Tongue (tissue), 3 donors: ENCODE measurements at places on chromosomes 13 and 19.

- DNase-seq, result no peak
Observed at GRCh38 chr19:5955636-5955935, 22.4 kb downstream of the RANBP3 start.

GRCh38 chr19:10295305-10295846, 5.6 kb downstream of the ICAM5 start:
- DNase-seq, result no peak

GRCh38 chr13:80458543-80458942, 117.6 kb upstream of the SPRY2 start:
- no peak for DNase-seq

DNA sequence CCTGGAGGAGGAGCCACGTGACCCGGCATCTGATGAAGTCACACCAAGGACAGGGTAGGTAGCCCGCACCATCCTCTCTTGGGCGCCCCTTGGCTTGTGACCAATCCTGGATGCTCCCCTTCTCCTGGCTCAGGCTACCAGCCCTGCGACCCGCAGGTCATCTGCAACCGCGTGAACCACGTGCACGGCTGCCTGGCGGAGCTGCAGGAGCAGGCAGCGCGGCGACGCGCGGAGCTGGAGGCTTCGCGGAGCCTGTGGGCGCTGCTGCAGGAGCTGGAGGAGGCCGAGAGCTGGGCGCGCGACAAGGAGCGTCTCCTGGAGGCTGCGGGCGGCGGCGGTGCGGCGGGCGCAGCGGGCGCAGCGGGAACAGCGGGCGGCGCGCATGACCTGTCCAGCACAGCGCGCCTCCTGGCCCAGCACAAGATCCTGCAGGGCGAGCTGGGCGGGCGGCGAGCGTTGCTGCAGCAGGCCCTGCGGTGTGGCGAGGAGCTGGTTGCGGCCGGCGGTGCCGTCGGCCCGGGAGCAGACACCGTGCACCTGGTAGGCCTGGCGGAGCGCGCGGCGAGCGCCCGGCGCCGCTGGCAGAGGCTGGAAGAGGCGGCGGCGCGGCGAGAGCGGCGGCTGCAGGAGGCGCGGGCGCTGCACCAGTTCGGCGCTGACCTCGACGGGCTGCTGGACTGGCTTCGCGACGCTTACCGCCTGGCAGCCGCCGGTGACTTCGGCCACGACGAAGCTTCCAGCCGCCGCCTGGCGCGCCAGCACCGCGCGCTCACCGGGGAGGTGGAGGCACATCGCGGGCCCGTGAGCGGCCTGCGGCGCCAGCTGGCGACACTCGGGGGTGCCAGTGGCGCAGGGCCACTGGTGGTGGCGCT, 45.9 kb downstream of the SPTBN4 start:
- DNase-seq, result peak; percentile 17

DNA sequence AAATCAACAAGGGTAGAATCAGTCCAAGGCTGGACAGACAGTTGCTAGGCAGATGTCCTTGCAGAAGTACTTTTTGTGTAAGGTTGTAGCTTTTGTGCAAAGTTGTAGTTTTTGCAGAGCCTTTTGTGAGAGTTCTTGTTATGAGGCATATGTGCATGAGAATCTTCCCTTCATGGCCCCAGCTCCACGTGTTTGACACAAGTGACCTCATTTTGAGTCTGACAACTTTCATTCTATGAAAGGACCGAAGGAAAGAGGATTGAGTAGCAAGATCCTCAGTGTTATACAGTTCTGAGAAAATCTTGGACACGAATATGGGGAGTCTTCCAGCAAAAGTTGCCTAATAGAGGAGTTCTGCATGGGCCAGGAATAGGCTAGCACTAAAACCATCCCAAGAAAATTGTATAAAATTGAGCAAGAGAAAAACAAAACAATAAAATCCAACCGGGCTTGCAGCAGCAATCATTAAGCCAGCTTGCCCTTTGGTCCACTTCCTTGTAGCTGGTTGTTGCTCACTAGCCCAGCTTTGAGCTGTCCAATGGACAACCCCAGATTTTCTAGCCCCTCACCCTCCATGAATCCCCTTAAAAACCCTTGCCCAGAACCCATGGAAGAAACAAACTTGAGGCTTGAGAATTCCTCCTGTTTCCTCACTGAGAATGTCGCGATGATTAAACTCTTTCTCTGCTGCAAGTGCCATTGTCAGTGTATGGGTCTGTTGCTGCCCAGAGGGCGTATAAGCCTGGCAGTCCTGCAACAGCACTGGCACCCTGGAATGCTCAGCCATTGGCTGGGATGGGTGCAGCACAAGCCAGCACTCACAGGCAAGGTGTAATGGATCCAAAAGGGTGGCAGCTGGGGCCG, 6.5 kb downstream of the EPSTI1 start:
- DNase-seq, result no peak
